ENCODE measurements at places on chromosomes 2 and 18.

GRCh38 chr2:240915526-240916341 lies 9.6 kb downstream of the CROCC2 start:
- no peak for DNase-seq

DNA sequence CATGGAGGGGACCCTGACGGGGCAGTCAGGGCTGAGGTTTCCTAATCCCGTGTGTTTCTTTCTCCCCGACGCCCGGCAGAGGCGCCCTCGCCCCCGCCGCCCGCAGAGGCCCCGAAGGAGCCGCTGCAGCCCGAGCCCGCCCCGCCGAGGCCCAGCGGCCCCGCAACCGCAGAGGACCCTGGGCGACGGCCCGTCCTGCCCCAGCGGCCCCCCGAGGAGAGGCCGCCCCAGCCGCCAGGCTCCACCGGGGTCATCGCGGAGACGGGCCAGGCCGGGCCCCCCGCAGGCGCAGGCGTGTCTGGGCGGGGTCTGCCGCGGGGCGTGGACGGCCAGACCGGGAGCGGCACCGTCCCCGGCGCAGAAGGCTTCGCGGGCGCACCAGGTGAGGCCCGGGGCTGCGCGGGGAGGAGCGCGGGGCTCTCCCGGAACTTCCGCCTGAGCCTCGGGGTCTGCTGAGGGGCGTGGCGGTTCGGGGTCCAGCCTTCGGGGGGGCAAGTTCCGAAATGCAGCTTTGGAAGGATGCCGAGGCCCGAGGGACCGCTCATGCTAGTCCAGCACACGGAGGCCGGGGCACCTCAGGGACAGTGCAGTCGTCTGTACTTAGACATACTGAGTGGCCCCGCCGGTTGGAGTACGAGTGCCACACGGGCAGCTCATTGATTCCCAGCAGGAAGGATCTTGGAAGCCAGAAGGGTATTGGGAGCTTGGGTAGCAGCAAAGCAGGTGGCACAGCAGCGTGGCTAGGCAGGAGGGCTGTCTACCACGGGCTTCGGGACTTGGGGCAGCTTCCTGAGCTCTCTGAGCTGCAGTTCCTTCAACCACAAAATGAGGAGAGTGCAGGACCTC lies 60.1 kb downstream of the EMILIN2 start:
- DNase-seq = peak; percentile 39

- DNase-seq = no peak
These were observed 95.4 kb upstream of the ZNF532 start for GRCh38 chr18:58769321-58769720.

DNA sequence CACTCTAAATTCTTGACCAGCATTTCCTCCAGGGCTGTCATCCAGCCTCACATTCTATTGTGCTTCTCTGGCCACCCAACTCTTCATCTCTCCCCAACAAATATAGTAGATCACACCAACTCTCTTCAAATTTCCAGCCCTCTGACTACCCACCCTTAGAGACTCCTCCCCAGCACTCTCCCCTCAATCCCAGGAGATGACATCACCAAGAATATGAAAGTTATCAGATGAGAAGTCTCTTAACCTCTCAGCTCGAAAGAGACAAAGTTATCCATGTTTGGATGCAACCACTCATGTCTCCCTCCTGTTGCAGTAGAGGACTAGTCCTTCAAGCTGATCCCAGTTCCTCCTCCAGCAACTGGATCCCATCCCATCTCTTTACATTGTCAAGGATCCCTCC lies 47.1 kb downstream of the LBH start:
- DNase-seq = no peak

- no peak for DNase-seq
These were observed 116.1 kb upstream of the LRRTM1 start for GRCh38 chr2:80420530-80421208.

DNA sequence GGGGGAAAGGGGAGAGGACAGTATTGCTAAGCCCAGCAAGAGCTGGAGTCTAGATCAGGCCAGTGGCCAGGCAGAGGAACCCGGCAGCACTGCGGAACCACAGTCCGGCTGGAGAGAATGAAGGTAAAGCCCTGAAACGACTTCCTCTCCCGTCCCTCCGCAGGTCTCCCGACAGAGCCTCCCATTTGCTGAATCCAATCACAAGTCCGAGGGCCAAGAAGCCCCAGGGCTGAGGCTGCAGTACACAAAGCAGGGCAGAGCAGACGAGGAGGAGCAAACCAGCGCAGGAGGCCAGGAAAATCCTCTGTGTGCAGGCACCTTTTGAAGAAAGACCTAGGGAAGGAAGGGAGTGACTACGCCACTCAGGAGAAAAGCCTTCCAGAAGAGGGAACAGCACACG lies 104.4 kb downstream of the OSBPL1A start:
- DNase-seq = no peak

GRCh38 chr2:178943745-178944144 lies 106.2 kb downstream of the CCDC141 start:
- DNase-seq = no peak

GRCh38 chr2:158995677-158996049 lies 27.2 kb downstream of the TANC1 start:
- DNase-seq = no peak

- DNase-seq = peak; percentile 13
These were observed 87.7 kb downstream of the SH3YL1 start for GRCh38 chr2:175880-176820.

DNA sequence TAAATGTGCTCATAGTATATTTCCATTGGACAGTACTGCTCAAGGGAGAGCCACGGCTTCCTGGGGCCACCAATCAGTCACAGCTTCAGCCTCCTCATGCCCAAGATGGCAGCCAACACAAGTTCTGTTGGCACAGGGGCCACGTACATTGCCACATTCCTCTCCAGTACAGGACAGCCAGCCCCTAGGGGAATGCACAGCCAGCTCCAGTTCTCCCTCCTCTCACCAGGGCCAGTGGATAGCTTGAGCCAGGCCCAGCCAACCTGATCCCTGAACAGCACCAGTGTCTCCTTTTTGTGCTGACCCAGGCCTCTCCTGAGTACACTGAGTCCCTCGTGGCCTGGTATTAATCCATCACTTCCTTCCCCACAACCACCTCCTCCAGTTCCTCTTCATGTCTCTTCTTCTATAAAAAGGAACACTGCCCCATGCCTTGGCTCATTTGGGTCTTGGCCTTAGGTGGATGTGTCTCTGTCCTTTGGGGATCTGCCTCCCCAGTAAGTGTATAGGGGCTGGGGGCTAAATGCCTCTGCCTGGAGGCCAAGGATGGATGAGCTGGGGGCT lies 168.7 kb downstream of the TNS1 start:
- no peak for DNase-seq

DNA sequence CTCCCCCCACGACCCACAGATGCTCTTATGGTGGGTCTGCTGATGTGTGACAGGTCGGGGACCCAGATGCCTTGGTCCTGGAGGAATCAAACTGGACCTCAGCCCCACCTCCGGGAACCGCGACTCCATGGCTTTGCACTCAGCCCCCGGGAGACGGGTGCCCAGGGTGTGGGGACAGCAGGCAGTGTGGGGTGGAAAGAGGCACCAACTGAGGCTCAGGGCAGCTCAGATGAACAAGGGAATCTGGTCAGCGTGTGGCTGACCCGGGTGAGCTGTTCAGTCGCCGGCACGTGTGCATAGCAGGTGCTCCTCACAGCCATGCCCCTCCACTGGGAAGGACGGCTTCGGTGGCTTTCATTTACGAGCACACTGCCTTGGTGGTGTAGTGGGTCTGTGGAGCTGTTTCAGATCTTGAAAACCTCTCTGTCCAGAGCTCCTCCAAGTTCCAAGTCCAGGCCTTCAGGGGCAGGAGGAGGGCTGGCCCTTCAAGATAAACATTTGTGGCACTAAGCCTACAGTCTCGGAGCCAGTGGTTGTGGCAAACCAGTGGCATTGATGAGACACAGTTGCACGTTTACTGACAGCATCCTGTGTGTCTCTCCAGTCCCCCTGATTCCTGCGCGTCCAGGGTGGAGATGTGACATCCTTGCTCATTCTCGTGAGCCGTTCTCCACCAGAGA lies 471.2 kb upstream of the HS6ST1 start:
- DNase-seq = no peak

GRCh38 chr2:201860636-201861066 lies 54.3 kb downstream of the CDK15 start:
- no peak for DNase-seq

- DNase-seq = no peak
These were observed 23.0 kb downstream of the DBI start for GRCh38 chr2:119389615-119390306.

DNA sequence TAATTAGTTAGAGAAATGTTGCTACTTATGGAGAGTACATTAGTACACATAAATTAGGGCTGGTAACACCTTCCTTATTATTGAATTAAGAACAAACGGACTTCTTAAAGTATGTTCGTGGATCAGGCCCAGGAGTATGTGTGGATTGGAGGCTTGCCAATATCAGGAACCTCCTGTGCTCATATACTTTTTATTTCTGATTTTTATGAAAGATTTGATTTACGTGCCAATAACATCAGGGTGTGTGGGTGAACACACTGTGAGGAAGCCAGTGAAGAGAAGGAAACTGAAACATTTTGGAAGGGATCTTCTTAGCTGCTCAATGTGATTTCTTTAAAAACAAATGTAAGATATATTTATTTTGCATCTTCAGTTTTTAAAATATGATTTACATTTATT lies 113.0 kb downstream of the EFEMP1 start:
- DNase-seq = no peak

- DNase-seq = no peak
These were observed 71.1 kb upstream of the SNTG2 start for GRCh38 chr2:879540-879939.

GRCh38 chr2:39934851-39935250 lies 155.8 kb upstream of the THUMPD2 start:
- DNase-seq = no peak

DNA sequence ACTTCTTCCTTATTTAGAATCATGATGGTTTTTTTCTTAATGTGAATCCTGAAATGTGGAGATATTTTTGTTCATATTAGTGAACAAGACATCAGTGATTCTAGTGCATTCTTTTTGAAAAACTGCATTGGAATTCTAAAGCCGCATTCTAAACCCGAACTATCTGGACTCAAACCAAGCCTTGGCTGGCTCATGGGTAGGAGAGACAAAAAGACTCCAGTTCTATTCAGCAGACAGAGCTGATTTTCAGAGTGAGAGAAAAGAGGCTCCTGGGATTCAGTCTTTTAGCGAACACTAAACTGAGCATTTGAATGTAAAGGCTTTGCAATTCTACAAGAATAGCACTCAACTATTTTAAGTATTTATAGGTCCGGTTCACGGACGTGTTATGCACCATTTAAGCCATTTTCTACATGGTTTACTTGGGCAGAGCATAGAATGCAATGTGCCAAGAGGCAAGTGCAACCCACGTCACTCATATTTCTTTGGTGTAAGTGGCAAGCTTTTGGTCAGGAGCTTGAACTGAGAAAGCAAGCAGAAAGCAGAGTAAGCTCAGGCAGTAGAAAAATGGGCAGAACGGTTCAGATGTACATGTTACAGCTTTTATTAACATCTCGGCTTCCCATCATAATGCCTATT lies 227.3 kb upstream of the RAB12 start:
- DNase-seq = no peak

DNA sequence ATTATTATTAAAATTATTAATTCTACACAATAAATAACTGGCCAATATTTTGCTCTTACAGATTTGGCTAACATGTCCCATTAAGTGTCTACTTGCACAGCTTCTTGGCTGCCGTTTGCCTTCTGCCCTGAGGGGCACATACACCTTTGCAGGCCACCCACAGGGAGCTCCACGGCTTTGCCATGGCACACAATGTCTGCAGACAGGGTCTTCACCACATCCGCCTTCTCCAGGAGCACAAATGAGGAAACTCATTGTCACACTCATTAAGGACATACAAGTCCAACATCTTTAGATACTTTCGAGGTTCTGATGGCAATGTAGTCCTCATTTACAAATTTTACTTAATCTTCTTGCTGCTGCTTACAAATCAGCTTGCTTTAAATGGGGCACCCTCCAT lies 45.6 kb downstream of the LONRF2 start:
- no peak for DNase-seq

DNA sequence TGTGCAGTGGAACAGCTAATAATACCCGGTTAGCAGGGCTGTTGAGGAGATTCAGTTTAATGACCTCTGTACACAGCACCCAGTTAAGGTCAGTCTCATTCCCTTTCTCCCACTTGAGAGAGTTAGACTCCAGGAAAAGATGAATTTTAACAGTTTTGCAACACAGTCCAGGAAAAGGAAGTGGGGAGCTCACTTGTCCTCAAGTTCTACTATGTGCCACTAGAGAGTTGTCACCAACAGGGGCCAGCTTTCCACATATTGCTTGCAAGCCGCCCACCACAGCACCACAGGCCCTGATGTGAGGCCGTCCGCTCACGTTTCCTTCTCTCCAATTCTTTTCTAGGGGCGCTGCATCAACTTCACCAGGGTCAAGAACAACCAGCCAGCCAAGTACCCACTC lies 142.1 kb downstream of the GFPT1 start:
- no peak for DNase-seq

DNA sequence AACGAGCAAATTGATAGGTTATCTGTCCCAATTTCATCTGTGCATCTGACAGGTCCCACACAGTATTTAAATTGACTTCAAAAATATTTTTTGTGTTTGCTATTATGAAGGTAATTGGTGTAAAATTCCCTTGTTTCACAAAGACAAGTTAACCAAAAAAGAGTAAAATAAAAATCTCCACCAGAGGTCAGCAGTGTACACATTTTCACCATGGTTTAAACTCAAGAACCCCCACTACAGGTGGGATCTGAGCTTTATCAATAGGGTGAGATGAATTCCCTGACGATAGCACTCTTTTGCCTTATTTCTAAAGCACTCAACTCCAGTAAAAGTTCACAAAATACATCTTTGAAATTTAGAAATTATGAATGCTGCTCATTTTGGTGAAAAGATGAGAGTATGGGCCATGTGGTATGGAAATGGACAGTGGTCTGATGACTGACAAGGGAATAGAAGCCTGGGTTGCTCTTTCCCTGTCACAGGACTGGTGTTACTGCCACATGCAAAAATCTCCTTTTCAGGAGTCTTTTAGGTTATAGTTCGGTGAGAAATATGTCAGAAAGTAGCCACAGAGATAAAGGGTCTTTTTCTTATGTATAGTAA lies 68.0 kb downstream of the SERPINB8 start:
- DNase-seq = no peak

DNA sequence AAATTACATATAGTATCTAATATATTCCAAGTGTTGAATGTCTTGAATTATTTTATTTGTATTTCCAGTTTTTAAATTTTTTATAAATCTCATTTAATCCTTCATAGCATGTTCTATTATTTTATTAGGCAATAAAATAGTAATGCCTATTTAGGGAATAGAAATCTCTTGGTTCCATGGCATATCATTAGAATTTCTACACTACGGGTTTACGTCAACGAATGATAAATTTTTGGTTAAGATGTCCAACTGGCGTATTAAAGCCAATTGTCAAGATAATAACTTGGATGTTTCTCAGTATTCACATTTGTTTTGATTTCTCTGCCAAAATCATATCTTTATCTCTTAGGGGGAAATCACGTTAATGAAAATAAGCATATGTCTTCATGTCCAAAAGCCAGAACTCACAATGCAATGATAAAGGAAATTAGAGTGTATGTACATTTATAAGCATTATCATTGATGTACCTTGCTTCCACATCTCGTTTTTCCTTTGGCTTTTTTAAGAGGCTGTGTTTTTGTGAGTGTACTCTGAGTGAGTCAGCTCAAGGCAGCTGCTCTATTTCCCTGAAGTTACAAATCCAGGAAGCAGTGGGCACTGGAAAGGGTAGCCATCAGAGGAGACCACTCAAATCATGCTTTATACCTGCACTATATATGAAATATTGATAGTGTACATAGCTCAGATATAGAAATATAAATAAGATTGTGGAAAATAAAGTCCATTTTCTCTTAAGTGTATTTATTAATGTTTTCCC lies 115.8 kb upstream of the PDE1A start:
- no peak for DNase-seq

GRCh38 chr2:28185891-28186290 lies 206.8 kb upstream of the FOSL2 start:
- DNase-seq = no peak

- DNase-seq = no peak
These were observed 872 bp downstream of the ASB1 start for GRCh38 chr2:238427435-238428162.
